ENCODE measurements at places on chromosomes 16 and 17. TPM values are rescaled to one million over a fixed set of nuclear protein-coding genes. Genes with fewer than 3 reads are reported as not detected.

KIF2B gene
- total RNA-seq = not detected

MYH13 gene
- total RNA-seq = not detected

PRR15L gene
- 0.19 TPM for total RNA-seq

VAMP2 gene
- 20.5 TPM for total RNA-seq

HOXB8 gene
- total RNA-seq = 7.1 TPM

PPM1E gene
- 0.09 TPM for total RNA-seq

VWA3A gene
- 0.08 TPM for total RNA-seq

G6PC1 gene
- total RNA-seq = not detected

SSTR5 gene
- 0.36 TPM for total RNA-seq

Data from A549 treated with CpdA at 1 μM for 4 hours (cell line).